ENCODE measurements at places on chromosomes 3 and 15.
A peak's percentile ranks its signal among the peaks of the same experiment; 100 is the strongest.

DNA sequence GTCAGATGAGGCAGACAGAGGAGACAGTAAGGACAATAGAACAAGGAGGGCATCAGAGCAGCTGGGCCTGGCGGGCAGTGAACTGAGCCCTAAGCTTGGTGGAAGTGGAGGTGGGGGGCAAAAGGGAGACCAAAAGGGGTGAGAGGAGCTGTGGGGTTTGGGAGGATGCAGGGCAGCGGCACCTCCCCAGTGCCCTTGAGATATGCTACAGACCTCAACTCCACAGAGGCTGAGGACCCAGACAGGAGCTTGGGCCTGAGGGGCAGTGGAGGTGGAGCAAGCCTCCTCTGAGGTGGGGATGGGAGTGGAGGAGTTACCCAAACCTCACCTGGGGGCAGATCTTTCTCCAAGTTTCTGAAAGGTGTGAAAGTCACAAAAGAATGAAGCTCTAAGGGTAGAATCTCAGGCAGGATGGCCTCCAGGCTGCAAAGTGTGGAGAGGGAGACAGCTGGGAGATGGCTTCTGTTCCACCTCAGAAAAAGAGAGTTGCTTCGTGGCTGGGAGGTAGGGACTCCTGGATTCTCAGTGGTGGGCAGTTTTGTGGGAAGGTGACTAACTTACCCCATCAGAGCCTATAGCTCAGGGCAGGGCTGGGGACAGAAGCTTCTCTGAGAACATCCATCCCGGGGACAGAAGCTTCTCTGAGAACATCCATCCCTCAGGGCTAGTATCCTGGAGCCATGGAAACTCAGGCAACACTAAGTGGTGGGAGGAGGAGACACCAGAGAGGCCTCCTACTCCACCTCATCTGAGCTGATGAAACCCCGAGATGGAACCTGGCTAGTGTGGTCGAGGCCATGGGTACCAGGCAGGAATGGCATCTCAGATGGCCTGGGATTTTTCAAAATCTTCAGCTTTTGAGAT is 2.3 kb upstream of the CLK3 start:
- no peak for DNase-seq

- DNase-seq, result no peak
Measured at GRCh38 chr15:81729340-81729739, 316.5 kb downstream of the MEX3B start.

GRCh38 chr3:143676021-143676420 is 172.2 kb downstream of the SLC9A9 start:
- DNase-seq, result no peak

GRCh38 chr3:67123914-67124313 is 125.8 kb downstream of the KBTBD8 start:
- no peak for DNase-seq

GRCh38 chr3:144773350-144773749 is 801.7 kb downstream of the DIPK2A start:
- no peak for DNase-seq

DNA sequence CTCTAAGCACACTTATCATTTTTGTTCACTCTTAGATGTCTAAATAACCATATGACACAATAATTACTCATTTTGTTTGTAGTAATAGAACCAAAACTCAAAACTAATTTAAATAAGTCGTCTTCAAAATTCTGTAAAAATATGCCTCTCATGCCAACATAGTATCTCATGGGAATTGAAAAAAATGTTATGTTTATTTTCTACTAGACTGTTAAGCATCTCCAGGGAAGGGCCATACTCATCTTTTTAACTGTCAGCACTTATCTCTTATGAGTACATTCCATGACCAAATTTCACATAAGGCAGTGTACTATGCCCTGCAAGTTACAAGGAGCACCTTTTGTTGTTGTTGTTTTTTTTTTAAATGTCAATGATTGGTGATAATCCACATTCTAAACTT is 18.3 kb upstream of the USF3 start:
- no peak for DNase-seq

DNA sequence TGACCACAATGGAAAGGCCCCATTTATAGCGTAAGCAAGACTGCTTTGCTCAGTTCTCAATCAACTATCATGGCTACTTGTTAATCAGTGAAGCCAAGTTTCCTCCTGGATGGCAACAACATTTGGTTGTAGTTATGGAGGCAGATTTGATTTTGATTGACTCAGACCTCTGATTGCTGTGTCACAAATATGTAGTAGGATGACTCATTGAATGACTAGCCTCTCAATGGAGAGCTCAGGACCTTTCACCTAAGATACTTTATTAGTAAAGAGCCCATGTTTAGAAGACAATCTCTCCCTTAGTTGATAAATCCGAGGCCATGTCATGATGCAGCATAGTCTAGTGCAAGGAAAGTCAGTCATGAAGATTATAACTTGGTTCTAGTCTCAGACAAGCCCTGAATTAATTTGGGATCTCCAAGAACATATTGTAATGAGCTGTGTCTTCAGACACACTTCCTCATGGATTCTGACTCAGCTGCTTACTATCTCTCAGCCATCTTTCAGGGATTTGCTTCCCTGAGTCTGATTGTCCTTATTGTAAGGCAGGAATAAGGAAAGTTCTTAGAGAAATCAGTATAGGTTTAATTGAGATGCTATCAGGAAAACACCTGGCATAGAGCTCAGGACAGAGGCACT is 397.4 kb upstream of the TMCO5A start:
- DNase-seq, result no peak

GRCh38 chr3:75985432-75985831 is 200.1 kb upstream of the ZNF717 start:
- no peak for DNase-seq

DNA sequence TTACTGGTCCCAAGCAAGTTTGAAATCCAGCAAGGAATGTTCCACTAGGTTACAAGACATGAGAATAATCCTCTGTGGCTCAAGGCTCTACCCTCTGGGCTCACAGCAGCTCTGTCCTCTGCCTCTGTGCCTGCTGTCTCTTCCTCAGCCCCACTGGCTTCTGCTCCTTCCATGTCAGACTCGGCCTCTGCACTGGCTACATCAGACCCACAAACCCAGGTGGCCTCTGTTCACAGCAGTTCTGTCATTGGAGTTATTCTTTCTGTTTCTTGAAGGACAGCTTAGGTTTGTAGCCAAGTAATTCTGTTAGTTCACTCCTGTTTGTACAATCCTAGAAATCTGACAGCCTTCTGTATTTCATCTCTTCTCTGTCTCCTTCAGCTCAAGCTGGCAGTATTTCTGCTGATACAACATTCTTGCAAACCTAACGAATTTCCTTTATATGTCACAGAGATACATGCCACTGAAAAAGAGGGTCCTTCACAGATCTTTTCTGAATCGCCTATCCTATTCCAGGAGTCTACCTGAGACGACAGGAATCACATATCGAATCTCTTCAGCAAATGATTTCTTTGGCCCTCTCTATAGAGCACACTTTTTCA is 227.8 kb upstream of the PLSCR5 start:
- no peak for DNase-seq

DNA sequence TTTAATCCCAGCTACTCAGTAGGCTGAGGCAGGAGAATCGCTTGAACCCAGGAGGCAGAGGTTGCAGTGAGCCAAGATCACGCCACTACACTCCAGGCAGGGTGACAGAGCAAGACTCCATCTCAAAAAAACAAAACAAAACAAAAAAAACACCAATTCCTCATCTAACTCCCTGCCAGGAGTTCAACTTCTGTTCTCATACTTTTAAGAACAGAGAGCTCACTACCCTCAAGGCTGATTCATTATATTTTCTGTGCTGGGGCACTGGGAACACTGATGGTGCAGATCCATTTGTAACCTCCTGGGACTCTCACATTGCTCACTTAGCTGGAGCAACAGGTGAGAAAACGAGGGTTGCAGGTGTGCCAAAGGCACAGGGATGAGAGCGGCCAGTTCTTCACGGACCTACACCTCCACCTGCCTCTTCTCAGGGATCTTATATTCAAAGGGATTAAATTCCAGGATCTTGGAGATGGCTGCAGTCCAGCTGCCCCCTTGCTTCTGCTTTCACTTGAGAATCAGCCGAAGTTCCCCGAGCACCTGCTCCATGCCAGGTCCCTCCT is 12.3 kb upstream of the CSK start:
- DNase-seq, result no peak

GRCh38 chr3:26712211-26713026 is 89.8 kb downstream of the LRRC3B start:
- DNase-seq, result peak; percentile 15

GRCh38 chr3:189703865-189704264 is 72.7 kb downstream of the TP63 start:
- DNase-seq, result no peak

DNA sequence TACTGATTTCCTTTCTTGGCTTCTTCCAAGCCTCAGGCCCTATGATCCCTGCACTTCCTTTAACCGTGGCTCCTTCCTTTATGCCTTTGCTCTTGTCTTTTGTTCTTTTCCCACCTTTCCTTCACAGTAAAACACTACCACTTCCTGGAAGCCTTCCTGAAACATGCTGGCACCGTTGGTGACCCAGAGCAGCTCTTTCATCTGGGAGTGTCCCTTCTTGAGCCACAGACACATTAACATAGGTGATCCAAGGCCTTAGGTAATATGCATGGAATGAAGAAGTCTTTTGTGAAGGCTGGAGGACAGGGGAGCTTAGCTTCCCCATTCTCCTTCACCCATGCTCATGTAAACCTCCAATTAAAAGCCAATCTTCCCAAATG is 39.4 kb downstream of the AMOTL2 start:
- DNase-seq, result no peak

GRCh38 chr3:27729748-27730611 is 7.9 kb upstream of the EOMES start:
- no peak for DNase-seq

DNA sequence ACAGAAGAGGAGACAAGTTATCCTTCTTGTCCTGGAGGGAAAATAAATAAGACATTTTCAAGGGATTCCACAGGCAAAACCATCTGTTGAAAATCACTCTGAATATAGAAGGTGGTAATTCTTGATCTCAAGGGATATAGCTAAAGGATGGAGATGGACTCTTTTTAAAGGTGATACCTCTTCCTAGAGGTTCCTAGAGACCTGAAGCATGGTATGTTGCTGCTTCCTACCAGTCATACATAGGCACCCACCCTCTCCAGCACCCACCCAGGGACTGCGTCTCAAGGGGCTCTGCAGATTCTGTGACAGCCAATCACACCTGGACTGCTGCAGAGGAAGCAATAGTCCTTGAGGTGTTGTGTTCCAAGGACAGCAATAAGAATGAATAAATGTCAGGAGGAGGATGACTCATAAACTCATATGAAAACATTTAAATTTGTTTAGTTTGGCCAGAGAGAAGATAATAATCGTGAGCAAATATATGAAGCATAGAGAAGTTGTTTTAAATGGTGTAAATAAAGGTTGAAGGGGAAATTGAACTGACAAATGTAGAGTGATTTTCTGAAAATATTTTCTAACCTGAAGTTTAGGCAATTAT is 741.6 kb upstream of the CBLB start:
- peak; percentile 65 for DNase-seq

DNA sequence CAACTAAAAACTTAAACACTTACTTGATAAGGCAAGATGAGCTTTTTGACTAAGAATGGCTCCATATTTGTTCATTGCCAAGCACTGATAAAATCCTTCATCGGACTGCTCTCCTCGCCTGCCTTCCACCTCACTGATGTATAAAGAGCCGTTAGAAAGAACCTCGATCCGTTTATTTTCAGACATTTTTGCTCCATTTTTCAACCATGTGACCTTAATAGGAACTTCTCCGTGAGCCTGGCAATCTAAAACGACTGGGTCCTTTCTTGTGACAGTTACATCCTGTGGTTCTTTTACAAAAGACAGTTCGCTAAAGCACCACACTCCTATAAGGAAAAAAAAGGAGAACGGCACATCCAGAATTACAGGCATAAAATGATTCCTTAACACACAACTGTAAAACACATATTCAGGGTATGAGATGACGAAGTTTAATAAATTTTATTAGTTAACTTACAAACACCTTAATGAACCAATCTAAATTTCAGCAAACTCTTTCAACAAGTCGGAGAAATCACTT is 2.5 kb downstream of the PRTG start:
- no peak for DNase-seq

GRCh38 chr15:77387365-77388105 is 32.4 kb downstream of the PEAK1 start:
- DNase-seq, result no peak

- DNase-seq, result no peak
Measured at GRCh38 chr15:55742498-55742926, 440 bp downstream of the PRTG start.

DNA sequence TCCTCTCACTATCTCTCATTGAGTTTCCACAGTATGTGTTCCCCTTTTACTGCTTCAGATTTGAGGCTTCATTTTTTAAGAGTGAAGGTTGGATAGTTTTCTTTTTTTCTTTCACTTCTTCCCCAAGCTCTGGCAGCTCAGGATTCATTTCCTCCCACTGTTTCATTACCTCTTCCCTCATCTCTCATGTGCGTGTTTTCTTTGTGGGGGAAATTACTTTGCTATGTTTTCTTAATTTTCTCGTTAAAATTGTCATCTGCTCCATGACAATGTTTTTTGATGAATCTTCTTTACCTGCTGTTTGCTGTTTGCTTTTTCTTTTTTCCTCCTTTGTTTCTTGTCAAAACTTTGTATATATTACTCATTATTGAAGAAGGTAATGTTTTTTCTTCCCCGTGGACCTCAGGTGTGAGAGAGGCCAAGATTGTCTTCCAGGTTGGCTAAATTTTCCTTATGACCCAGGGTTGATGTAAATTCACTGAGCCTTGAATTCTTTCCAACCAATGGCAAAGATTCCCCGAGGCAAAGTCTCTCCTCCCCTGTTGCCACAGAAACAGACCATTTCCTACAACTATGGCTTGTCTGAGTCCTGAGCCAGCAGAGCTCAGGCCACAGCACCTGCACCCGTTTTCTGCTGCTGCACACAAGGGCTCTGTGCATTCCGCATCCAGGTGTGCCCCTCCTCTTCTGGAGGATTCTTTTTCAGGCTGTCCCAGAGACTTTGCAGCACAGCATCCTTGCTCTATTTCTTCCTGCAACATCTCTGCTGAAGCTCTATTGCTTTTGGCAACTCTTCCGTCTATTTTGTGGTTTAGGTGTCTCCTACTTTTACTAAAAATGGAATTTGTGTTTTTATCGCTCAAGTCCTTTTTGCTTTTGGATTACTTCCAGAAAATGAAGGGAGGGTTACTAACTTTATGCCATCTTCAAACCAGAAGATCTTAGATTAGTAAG is 66.1 kb downstream of the NOX5 start:
- DNase-seq, result no peak

- peak; percentile 33 for DNase-seq
Measured at GRCh38 chr3:68089572-68090011, 435.2 kb upstream of the SUCLG2 start.

- no peak for DNase-seq
Measured at GRCh38 chr3:120678984-120679383, 3.1 kb downstream of the HGD start.

All from astrocyte of the spinal cord (primary cell).